Stimulated activated CD4-positive, alpha-beta T cell treated with anti-CD3 and anti-CD28 coated beads, TNF-alpha, amount 100 ng/mL, for 1 hour (primary cell): ENCODE measurements at places on chromosomes 2 and 18.

DNA sequence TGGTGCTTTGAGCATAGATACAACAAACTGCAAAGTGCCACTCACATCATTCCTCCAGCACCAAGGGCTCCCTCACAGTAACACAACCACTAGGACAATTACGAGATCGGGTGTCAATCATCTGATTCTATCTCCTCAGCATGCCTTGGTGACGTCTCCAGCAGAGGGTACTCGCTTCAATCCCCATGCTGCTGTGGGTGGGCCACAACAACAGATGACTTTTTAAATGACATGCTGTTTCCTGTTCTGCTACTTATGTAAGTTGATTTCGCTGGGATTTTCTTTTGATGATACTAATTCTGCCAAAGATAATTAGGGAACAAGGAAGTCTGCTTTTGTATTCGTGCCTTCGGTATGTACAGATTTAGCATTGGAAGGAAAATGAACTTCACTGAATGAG is 1113.0 kb downstream of the BCL11A start:
- DNase-seq: no peak

- no peak for DNase-seq
Observed at GRCh38 chr2:231640641-231641111, 48.0 kb downstream of the TEX44 start.

DNA sequence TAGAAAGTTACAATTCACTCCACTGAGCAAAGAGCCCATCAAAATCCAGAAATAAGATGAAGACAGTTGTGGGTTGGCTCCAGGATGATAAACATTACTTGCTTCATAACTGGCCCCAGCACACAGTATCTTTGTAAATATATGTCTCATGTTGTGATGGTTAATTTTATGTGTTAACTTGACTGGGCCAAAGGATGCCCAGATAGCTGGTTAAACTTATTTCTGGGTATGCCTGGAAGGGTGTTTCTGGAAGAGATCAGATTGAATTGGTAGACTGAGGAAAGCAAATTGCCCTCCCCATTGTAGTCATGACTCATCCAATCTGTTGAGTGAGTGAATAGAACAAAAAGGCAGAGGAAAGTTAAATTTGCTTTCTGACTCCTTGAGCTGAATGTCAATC is 373.8 kb downstream of the LNPK start:
- DNase-seq: no peak

- no peak for DNase-seq
Observed at GRCh38 chr2:172408143-172408766, 19.1 kb upstream of the ITGA6 start.

DNA sequence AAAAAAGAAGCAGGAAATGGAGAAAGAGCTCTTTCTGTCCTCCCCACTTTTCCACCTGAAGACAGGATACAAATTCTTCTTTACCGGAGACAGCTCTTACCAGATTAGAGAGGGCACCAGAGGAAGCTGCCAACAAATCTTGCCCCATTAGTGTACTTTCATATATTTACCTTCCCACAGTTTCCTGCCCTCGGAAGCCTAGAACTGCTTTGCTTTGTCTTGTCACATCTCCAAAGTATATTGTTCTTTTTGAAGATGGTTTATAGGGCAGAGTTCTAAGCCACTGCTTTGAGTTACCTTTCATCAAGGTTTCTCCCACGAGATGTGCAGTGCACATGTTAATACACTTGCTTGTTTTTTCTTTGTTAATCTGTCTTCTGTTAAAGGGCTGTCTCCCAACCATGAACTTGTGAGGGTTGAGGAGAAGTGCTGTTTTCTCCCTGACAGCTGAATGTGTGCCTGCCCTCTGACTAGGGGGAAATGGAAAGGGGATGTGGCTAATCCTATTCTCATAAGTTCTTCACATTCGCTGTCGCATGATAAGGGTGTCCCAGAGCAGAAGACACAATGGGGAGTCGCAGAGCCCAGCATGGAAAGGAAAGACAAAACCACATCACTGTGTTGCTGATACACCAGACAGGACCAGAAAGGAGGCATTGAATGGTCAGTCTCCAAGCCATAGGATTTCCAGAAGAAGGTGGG is 24.2 kb downstream of the CENPA start:
- no peak for DNase-seq

DNA sequence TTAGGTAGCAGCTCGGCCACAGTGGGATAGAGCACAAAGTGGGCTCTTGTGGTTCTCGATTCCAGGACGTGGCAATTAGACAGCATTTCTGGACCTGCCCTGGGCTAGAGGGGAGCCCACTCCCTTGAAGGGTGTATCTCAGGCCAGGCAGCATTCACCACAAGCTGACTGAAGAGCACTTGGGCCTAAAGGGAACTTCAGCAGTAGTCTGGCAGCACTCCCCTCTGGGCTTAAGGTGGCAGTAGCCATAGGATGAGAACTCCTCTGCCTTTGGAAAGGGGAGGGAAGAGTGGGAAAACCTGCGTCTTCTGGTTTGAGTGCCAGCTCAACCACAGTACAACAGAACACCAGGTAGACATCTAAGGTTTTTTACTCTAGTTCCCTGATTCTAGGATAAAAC is 28.1 kb upstream of the EML6 start:
- no peak for DNase-seq

DNA sequence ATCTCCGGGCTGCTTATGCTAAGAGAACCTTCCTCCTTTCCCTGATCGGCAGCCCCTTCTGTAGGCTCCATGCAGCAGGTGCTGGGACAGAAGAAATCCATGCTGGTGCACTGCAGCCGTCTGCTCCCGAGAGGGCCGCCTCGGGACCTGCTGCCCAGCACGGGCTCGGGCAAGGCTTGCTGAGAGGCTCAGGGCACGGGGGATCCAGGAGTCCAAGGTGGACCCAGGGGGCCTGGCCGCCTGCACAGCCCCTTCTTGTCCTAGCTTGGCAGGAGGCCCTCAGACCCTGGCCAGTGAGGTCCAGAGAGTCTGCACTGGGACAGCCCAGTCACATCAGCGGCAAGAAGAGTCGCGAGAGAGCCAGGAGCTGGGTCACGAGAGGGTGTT is 13.3 kb upstream of the DUSP2 start:
- no peak for DNase-seq

DNA sequence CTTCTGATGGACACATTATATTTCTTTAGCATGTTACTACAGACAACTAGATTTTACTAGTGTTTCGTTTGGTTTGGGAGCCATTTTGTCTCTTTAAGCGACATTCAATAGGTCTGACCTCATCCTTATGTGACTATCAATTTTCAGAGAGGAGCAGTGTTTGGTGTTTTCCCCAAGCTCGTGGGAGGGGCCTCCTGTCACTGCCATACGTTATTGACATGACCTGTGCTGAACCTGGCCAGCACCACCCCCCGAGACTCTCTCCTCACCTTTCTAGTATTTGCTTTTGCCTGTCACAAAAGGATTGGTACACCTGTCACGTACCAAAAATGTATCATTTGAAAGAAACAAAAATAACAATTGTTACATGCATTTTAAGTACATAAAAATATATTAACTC is 69.3 kb downstream of the PSMG2 start:
- no peak for DNase-seq

DNA sequence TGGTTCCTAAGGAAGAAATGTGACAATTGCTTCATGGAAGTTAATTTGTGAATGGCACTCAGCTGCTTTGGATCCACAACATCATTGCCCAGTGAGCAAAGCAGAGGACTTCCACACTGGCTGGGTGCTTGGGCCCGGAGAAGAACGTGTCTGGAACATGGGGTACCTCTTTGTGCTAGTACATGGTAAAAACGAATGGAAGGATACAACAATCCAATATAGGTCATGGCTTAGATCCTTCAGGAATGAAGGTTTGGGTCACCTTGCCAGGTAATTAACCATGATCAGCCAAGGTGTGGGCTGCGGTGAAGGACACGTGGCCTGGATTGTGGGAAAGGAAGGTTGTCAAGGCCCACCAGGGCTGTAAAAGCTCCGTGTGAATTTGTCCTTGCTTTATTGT is 245.9 kb upstream of the HS6ST1 start:
- DNase-seq: no peak

- DNase-seq: no peak
Observed at GRCh38 chr2:64331849-64332699, 121.9 kb upstream of the LGALSL start.

DNA sequence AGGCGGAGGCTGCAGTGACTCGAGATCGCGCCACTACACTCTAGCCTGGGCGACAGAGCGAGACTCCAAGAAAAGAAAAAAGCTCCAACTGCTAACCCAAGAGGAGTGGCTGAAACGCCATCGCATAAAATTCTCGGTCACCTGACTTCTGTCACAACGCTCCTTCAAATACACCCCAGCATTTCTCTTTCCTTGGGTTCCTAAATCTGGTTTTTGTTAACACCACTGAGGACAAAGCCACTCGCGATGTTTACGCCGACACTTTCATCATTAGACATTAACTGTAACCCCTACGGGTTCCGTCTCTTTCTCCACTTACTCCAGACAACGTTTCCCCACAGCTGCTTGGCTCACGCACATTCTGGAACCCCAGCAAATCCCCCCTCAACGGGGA is 679 bp downstream of the CLK1 start:
- DNase-seq: no peak

GRCh38 chr2:158681816-158682215 is 113.3 kb upstream of the DAPL1 start:
- no peak for DNase-seq

DNA sequence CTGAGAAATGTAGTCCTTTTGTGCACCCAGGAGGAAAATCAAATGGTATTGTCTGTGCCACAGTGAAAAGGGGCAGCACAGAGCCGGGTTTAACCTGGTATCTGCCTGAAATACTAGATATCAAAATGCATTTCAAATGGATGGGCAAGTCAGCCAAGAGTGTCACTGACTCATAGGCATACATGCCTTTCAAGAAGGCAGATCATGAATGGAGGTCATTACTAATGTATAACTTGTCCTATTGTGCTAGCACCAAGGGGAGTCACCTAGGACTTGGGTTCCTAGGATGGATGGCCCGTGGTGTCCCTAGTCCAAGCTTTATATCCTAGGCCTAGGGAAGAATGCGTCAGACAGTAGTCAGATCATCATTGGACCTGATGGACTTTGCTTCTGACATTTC is 49.9 kb downstream of the TCF7L1 start:
- no peak for DNase-seq

DNA sequence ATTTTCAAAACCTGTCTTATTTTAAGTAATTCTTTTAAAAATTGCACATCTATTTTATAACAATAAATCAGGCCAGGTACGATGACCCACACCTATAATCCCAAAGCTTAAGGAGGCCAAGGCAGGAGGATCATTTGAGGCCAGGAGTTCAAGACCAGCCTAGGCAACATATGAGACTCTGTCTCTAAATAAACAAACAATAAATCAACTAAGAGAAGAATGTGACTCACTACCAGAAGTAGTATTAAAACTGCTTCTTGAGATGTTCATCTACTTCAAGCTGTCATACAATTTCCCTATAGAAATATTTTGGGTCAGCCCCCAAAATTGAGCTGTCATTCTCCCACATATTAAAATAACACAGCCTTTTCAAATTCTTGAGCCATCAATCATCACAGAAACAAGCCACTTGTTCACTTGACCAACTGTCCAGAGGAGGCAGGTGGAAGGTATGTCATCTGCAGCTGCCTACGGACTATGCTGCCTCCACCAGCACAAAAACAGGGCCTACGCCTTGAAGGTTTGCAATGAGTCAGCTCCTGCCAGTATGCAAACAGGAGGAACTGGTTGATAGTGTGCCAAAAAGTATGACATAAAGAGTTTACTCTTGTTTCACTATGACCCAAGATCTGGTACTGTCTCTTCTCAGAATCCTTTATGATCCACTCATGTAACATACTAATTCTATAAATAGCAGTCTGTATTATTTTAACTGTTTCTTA is 33.6 kb downstream of the KIDINS220 start:
- no peak for DNase-seq

- DNase-seq: no peak
Observed at GRCh38 chr2:28419443-28420270, 27.0 kb downstream of the FOSL2 start.

DNA sequence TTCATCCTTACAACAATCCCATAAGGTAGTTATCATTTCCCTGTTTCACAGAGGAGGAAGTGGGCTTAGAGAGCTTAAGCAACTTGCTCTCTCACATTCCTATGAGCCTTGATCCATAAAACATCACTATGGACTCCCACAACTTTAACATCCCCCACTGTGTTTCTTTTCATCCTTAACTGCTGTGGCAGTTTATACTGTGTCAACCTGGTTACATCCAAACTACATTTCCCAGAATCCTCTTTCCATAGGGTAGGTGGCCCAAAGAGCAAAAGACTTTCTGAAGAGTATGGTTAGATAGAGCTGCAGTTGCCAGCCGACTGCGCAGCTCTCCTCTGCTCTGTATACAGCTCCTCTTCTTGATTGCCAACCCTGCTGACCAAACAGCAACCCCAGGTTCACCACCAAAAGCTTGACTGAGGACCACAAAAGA is 22.5 kb downstream of the MAP3K2 start:
- no peak for DNase-seq

DNA sequence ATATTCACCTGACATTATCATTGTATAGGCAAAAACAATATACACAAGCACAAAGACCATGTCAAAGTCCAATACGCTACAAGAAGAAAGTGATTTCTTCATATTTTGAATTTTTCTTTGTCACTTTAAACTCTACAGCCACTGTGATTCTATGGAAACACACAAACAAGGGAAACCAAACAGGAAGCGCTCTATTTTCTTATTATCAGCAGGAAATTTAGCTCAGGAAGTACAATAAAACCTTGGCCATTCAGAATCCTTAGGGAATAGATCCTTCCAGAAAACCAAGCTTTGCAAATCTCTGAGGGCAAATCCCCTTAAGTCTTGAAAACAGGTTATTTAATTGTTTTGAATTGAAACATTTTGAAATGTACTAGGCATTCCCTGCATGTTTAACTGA is 336.2 kb downstream of the EPHA4 start:
- DNase-seq: no peak

DNA sequence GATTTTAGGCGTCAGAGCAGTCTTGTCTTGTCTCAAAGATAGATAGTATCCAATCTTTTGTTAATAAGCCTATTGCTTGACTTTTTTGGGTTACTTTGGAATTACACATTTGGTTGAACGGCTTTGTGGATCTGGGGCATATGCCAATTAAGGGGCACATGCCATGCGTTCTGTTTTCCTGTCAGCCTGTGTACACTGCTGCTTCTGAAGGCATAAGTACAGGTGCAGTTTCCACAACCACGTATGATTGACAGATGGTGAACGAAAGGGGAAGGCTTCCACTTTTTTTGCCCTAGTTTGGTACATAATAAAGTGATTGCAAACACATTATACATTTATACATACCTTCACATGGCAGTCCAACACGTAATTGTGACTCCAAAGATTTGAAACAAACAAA is 102.3 kb downstream of the RAPH1 start:
- DNase-seq: no peak

DNA sequence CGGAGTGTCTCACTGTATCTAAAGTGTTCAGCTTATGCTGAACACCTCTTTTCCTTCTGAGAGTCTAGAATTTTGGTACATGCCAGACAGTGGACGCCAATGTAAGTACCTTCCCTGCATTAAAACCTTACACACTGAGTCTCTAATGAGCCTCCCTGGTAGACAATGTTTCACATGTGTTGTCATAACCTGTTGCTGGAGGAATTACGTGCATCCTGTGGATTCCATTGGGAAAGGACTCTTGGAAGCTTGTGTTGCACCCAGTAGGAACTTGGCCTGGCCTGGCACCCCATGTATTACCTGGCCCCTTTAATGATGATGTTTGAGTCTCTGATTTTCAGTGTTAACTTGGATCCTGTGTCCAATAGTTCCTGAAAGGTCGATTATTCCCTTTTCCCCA is 20.5 kb downstream of the CHCHD5 start:
- DNase-seq: no peak
